ENCODE measurements at places on chromosomes 16 and 17. TPM values are rescaled to one million over a fixed set of nuclear protein-coding genes. Genes with fewer than 3 reads are reported as not detected.

Gene IL17C
- total RNA-seq = not detected

Gene UMOD
- not detected for total RNA-seq

Gene GAS2L2
- not detected for total RNA-seq

DNA sequence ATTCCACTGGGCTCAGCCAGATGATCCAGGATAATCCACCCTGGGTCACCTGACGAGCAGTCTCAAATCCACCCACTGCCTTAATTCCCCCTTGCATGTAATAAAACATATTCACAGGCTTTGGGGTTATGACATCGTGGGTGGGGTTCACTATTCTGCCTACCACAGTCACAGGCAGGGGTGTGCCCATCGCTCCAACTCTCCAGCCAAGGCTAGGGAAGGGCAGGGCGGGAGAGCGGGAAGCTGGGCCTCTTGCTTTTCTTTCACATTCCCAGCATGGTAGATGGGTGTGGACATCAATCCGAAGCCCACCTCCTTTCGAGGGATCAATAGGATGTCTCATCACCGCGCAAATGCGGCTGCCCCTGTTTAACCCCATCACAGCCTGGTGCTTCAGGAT lies 12.7 kb upstream of the CD300LD start:
- DNase-seq = no peak

GRCh38 chr17:12256380-12256995 lies 235.8 kb downstream of the MAP2K4 start:
- DNase-seq = no peak

- DNase-seq = no peak
Observed at GRCh38 chr16:19330841-19331397, 45.4 kb downstream of the CLEC19A start.

GRCh38 chr16:30395992-30396585 lies 869 bp downstream of the ZNF48 start:
- DNase-seq = no peak

- no peak for DNase-seq
Observed at GRCh38 chr16:50248845-50249244, 17.5 kb upstream of the ADCY7 start.

DNA sequence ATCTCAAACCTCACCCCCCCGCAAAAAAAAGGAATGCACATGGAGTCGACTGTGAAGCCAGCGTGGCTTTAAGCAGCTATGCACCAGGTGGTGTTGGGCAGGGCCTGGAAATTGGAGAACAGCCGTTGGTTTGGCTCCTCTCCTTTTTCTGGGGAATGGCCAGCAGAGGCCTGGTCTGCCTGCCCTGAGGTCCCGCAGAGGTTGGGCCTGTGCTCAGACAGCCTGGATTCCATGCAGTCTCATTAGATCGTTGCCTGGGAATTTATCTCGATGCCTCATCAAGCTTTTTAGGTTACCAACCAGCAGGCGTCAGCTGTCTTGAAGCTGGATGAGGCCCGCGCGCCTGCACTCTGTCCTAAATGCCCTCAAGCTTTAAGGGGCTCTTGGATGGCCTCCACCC lies 9.8 kb downstream of the SLC12A3 start:
- no peak for DNase-seq

Data from ureter (tissue), 1 donor.